ENCODE measurements at places on chromosomes 5 and 9. TPM values are rescaled to one million over a fixed set of nuclear protein-coding genes. Genes with fewer than 3 reads are reported as not detected.

DNA sequence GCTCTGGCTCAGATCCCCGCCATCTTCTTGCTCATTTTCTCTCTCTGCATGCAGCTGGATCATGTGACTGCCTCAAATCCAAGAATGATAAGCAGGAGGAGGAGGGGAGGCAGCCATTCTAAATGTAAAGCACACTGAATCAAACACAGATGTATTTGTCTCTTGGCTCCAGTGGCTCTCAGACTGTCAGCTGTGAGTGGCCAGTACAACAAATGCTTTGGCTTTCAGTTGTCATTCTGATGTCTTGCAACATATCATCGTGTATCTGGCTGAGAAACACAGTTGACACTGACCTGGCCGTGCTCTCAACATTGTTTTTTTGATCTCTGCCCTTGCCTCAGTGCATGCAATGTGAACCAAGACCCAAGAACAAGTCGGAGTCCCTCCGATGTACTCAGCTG lies 233.1 kb downstream of the ADAMTSL1 start:
- peaks cover 21% of the 10 kb centered on the region for H3K4me1 ChIP-seq
- H3K27ac ChIP-seq, result no peak overlapping the region
- H3K36me3 ChIP-seq, result no peaks in the 10 kb centered on the region
- H3K27me3 ChIP-seq, result no peaks in the 10 kb centered on the region
- no peak overlapping the region for H3K4me3 ChIP-seq

DNA sequence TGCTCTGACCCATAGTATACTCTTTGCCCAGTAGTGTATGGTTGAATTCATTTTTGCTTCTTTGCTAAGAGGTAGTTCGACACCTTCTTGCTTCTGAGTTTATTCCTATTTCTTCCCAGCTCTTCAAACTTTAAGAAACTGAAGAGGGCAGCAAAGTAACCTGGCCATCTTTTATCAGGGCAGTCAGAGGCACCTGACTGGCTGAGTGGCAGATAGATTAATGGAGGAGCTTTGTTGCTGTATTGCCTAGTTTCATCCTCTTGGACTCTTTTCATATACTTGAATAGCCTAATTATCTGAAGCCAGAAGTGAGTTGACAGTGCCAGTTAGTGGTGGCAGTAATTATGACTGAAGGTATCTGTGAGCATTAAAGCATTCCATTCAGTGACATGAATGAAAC lies 82.5 kb downstream of the UHRF2 start:
- H3K4me1 ChIP-seq, result no peaks in the 10 kb centered on the region
- H3K4me3 ChIP-seq, result no peak overlapping the region
- no peaks in the 10 kb centered on the region for H3K27me3 ChIP-seq
- H3K36me3 ChIP-seq, result peaks cover 61% of the 10 kb centered on the region

DNA sequence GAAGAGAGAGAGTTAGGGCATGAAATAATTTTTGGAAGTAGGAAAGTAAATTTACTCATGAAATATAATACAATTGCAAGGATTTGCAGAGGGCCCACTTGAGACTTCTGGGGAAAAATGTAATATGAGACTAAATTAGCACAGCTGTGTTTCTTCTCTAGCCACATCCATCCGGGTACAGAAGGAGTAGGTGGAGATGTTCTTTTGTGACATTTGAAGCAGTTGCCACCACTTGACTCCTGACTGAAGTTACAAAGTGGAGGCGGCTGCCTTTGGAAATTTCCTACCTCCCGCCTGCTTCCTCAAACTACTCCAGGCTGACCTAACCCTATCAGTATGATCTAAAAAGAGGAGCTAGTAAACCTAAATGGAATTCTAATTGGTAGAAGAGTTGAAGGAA lies 58.1 kb upstream of the SHISAL2B start:
- H3K4me3 ChIP-seq, result no peak overlapping the region
- H3K27me3 ChIP-seq, result peaks cover 7% of the 10 kb centered on the region
- H3K27ac ChIP-seq, result no peak overlapping the region
- no peak for DNase-seq
- H3K36me3 ChIP-seq, result no peaks in the 10 kb centered on the region

LCN15 gene
- 0.21 TPM for total RNA-seq

Data from suprapubic skin (tissue), 4 donors.